ENCODE measurements at places on chromosomes 4 and X.
A peak's percentile ranks its signal among the peaks of the same experiment; 100 is the strongest.

DNA sequence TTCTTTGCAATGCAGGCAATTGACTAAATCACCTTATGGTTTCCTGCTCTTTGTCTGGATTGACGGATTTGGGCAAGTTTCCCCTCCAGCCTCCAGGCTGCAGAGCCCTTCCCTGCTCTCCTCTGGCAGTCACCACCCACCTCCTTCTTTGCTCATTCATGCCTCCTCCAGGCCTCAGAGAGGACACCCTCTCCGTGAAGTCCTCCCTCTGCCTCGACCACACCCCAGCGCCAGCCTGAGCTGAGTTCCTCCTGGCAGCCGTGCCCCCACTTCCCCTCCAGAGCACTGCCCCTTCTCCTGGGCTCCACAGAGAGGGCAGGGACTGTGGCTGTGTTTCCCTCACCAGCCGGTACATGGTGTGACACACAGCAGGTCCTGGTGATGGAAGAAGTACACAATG, 53.7 kb downstream of the DCTD start:
- DNase-seq, result no peak

GRCh38 chr4:40040908-40041307, 15.7 kb upstream of the N4BP2 start:
- no peak for DNase-seq

GRCh38 chr4:149531861-149532260, 283.8 kb downstream of the IQCM start:
- DNase-seq, result no peak

DNA sequence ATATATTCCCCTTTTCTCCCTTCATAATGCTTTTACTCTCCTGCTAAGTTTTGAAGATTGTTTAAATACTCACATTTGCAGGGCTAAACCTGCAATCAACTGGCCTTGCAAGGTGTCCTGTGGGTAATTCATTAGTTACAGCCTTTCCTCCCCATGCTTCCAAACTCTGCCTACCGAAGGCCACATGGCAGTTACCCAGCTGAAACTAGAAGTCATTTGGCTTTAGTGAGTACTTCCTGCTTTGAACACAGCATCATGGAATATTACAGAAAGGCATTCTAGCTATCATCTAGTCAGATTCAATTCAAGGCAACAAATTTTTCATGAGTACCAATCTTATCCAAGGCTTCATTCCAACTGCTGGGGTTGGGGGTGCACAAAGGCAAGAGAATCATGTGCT, 55.6 kb downstream of the SRPX start:
- no peak for DNase-seq

- no peak for DNase-seq
These were observed 69.9 kb downstream of the COX7B2 start for GRCh38 chr4:46839128-46839527.

- no peak for DNase-seq
These were observed 113.7 kb upstream of the NEXMIF start for GRCh38 chrX:75038925-75039324.

GRCh38 chrX:1581132-1581531, 10.3 kb upstream of the AKAP17A start:
- DNase-seq, result peak; percentile 78

GRCh38 chr4:175560604-175561003, 251.5 kb downstream of the GPM6A start:
- DNase-seq, result no peak

All from activated naive CD4-positive, alpha-beta T cell treated with Interleukin-2 at 50 U/mL for 16 hours (primary cell).